Activated T-cell treated with anti-CD3 and anti-CD28 coated beads for 48 hours (primary cell): ENCODE measurements at places on chromosomes 5 and 9.

DNA sequence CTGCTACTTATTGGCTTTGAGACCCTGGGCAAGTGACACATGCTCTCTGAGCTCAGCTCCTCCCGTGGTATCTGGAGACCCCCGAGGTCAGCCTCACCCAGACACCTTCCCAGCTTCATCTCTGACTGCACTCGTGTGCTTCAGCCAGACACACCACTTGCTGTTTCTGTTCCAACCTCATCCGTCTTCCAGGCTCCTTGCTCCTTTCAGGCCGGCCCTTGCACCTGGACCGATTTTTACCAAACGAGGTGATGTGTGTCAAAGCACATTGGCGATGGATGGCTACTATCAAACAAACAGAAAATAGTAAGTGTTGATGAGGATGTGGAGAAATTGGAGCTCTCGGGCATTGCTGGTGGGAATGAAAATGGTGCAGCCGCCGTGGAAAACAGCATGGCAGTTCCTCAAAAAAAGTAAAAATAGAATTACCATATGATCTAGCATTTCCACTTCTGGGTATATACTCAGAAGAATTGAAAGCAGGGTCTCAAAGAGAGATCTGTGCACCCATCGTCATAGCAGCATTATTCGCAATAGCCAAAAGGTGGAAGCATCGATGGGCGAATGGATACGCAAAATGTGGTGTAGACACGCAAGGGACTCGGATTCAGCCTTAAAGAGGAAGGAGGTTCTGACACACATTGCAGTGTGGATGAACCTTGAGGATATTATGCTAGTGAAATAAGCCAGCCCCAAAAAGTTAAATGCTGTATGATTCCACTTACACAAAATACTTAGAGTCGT, 96.1 kb upstream of the IER5L start:
- no peak for DNase-seq

DNA sequence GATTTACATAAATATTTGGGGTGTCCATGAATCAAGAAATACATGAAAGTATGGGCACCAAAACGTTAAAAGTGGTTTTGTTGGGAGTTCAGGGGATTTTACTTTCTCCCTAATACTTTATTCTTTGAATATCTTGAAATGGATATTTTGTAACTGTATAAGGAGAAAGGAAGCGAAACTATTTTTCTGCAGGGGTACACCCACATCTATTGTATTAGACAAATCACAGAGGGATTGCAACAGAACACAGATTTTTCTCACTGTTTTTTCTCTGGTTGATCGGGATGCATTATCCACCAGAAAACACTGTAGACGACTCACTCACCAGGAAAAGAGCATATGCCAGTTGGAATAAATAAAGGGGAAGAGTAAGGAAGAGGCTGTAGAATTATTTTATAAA, 1.2 kb upstream of the RABGAP1 start:
- no peak for DNase-seq

DNA sequence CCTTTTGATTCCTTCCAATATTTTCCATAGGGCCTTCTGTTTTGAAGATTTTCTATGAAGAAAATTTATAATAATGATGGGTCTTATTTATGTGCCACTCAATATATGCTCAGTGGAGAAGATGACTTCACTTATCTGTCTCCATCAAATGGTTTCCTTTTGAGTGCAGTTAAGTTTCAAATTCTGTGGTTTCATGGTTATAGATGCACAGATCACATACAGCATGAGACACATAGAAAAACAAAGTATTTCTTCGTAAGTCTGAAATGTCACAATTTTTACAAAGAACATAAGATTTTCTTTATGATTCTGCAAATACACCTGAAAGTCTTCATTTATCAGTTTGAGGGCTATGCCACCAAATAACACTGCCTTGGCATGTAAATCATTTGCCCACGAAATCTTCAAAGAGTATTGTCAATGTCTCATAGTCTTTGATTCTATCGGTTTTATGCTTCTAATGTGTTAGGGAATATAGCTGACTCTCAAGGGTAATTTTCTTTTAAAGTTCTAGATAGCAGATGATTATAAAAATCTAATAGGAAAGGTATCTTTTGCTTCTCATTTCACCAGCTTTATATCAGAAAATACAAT, 14.1 kb downstream of the CFAP95 start:
- no peak for DNase-seq

DNA sequence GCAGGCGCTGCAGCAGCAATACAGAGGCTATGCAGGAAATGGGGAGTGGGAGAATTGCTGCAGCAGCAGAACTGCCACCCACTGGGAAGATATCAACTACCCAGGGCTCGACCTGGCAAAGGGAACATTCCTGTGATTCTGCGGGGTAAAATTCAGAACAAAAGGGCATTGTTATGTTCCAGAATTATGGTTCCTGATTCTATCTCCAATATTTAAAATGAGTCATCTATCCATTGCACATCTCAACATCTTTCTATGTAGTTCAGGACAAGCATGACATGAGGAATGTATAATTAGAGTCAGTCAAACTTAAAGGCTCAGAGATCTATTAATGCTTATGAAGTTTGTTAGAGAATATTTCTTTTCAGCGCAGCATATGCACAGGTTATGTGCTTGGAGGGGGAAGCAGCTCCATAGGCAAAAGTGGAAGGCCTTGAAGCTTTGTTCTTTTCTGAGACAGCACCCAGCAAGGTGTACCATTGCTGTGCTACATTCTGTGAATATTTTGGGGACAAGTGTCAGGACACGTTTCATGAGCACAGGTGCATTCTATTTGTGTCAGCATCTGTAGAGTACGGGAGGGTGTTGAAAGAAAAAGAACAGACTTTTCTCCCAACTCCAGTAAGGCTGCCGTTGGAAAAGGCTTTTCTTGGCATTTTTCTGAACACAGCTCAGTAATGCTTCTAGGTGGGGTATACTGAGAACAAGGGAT, 395.6 kb upstream of the MPDZ start:
- DNase-seq, result no peak

- DNase-seq, result no peak
Observed at GRCh38 chr5:119418606-119419100, 33.6 kb upstream of the HSD17B4 start.

- DNase-seq, result no peak
Observed at GRCh38 chr5:43804041-43804440, 201.1 kb downstream of the NNT start.

- DNase-seq, result no peak
Observed at GRCh38 chr9:91586282-91586681, 162.7 kb upstream of the NFIL3 start.

- DNase-seq, result no peak
Observed at GRCh38 chr9:28848671-28849070, 1275.4 kb upstream of the C9orf72 start.

- no peak for DNase-seq
Observed at GRCh38 chr5:103764403-103764802, 201.8 kb upstream of the NUDT12 start.

DNA sequence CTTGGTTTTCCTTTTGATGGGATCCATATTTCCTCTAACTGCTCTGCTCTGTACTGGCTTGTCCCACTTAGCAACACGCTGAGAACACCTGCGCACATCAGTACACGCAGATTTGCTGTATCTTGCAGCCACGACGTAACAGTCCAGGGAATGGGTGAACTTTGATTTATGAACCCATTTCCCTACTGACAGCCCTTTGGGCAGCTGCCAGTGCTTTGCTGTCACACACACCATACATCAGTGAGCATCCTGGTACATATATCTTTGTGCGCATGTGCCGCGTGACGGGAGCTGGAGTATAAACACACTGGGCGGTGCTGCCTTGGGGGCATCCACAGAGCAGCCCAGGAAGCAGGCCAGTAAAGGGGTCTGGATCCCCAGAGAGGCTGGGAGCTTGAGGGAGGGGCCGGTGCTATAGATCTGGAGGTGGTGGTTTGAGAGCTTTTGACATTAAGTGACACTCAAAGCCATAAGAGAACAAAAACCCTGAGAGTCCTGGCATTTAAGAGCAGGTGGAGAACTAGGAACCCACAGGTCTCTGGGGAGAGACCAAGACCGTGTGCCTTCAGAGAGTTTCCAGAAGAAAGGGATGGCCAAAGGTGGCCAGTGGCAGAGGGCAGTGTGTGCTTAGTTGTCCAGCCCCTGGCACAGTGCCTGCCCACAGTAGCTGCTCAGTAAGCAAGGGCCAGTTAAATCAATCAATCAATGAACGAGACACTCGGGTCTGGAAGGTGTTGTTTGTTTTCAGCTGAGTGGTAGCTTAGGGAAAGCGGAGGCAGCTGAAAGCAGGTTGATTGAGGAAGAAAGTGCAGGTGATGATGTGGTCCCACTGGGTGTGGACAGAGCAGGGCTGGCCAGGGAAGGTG, 53.7 kb downstream of the LMX1B start:
- DNase-seq, result no peak

GRCh38 chr5:124154714-124155113, 591.7 kb downstream of the ZNF608 start:
- no peak for DNase-seq

DNA sequence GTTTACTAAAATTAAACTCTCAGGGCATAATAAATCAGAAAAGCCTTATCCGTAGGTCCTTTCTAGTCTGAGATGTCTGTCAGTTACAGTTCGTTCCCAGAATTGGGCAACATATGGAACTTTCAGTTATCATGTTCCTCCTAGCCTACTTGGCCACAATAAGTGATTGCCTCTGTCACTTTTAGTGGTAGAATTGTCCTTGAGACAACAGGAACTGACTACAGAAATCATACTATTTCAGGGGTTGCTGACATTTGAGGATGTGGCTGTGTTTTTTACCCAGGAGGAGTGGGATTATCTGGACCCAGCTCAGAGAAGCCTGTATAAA, 956 bp downstream of the ZNF189 start:
- DNase-seq, result no peak

GRCh38 chr9:36166168-36166927, 2.8 kb upstream of the CCIN start:
- DNase-seq, result peak; percentile 86

DNA sequence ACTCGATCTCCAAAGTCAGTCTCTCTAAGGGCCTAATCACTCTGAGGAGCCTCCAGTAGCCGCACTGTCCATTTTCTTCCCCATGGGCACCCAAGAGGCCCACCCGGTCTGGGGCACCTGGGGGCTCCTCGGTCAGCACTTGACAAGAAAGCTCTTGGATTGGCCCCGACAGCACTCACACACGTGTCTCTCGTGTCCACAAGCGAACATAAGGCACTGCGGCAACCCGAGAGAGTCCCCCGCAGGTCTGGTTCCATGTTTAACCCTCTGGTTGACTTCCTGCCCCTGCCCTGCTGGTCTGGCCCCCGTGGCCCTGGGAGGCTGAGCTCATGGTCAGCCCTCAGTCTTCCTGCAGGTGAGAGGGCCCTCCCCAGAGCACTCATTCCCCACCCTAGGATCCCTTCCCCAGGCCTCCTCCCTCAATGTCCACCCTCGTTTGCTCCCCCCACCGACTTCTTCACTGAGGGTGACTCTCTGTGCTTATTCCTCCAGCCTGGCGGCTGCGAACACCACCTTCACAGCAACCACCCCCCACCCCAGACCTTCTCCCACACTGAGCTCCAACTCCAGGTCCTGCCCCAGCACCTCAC, 16.3 kb upstream of the LRRC14B start:
- no peak for DNase-seq

DNA sequence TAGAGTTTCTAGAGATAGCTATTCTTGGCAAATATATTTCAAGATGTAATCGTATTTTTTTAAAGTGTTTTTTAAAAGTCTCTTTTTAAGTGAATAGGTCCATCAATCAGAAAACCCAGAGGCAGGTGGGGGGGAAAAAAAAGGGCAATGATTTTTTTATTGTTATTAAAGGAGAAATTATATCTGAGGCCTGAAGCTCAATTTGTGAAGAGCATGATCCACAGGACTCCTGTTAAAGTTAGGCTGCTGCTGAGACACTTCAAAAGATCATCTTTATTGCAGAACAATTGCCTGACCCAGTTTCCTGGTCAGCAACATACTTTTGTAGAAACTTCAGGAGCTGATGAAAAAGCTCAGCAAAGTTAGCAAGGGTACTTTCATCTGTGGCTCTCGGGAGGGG, 326.2 kb downstream of the RASEF start:
- DNase-seq, result no peak

- DNase-seq, result no peak
Observed at GRCh38 chr9:96751815-96752214, 26.1 kb downstream of the ZNF510 start.

GRCh38 chr9:114375386-114376175, 12.2 kb downstream of the AKNA start:
- no peak for DNase-seq

- DNase-seq, result no peak
Observed at GRCh38 chr9:121742923-121743322, 91.5 kb downstream of the DAB2IP start.

- DNase-seq, result no peak
Observed at GRCh38 chr9:105361873-105362272, 86.0 kb upstream of the FSD1L start.

DNA sequence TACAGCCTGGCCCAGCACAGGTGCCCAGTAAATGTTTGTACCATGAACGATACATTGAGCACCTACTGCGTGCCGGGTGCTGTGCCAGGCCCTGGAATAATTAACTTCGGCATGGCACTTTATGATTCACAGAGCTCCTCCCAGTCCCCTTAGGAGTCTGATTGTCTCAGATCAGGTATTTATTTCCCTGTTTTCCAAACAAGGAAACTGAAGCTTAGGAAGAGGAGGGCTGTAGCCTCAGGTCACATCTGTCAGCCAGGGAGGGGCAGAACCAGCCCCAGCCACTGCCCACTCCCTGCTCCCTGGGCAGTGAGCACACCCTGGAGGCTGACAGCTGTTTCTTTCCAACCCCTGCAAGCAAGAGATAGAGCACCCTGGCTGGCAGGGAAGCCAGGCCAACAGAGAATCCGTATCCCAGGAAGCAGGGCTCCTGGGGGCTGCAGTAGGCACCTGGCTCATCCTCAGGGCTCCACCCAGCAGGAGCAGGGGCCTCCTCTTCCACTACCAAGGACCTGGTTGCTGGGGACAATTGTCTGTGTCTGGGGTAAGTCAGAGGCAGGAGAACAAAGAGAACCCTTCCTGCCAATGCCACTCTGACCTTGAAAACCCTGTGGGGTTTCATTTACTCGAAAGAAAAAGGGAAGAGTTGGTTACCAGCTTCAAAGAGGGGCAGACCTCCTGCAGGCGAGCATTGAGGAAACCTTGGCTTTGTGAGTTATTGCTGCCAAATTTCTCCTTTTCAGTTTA, 69.0 kb downstream of the DAB2IP start:
- no peak for DNase-seq

GRCh38 chr5:154476354-154477205, 1.4 kb downstream of the HAND1 start:
- DNase-seq, result no peak

GRCh38 chr9:110714314-110714713, 45.7 kb downstream of the MUSK start:
- no peak for DNase-seq

GRCh38 chr9:38215465-38215864, 146.4 kb upstream of the SHB start:
- no peak for DNase-seq

- DNase-seq, result no peak
Observed at GRCh38 chr5:60386436-60387050, 313.4 kb downstream of the DEPDC1B start.

DNA sequence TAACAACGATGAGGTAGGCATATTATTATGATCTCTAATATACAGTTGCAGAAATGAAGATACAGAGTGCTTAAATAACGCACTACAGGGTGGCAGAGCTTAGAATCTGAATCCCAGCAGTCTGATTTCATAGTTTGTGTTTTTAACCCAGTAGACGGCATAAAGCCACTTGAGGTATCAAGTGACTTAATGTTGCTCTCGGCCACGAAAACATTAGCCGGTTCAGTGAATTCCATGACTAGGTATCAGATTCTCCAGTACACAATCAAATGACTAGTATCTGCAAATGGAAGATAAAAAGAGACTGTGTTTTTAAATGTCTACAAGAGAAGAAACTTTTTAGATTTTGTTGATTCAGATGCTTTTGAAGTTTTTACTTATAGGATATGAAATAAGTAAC, 24.8 kb downstream of the SMC2 start:
- no peak for DNase-seq

- DNase-seq, result peak; percentile 10
Observed at GRCh38 chr5:126811515-126812198, 34.7 kb downstream of the LMNB1 start.
